ENCODE measurements at places on chromosomes 11 and 22.
A peak's percentile ranks its signal among the peaks of the same experiment; 100 is the strongest.

DNA sequence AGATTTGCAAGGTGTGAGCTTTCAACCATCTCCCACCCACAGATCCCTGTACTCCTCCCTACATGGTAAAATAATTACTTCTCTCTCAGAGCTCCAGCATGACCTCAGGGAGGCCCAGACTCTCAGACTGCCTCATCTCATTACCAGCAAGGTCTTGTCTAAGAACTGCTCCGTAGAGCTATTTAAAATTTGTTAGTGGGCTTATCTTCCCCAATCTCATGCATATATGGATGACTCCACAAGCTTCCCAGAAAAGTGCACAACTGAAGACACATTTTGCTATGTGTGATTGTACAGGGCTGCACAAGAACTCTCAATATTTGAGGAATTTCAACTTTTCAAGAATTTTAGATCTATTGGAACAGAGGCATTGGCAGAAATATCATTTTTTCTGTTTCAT, 230.3 kb downstream of the CSNK2A3 start:
- DNase-seq, result no peak

DNA sequence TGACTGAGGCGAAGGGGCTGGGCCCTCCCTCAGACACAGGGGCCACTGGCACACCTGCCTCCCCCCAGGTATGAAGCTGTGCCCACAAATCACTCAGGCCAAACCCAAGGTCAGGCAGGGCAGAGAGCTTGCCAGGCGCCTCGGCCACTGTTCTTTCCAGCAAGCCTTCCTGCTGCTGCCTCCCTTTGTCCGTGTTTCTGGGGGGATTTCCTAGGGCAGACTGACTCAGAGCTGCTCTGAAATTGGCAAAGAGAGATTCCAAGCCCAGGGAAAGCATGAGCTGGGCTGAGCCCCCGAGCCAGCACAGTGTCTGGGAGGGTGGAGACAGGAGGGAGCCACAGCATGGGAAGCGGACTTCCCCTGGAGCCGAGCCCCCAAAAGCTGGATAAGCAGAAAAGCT, 33.2 kb downstream of the PPP2R1B start:
- DNase-seq, result peak; percentile 87

GRCh38 chr11:16982809-16983208, 31.4 kb downstream of the PLEKHA7 start:
- no peak for DNase-seq

DNA sequence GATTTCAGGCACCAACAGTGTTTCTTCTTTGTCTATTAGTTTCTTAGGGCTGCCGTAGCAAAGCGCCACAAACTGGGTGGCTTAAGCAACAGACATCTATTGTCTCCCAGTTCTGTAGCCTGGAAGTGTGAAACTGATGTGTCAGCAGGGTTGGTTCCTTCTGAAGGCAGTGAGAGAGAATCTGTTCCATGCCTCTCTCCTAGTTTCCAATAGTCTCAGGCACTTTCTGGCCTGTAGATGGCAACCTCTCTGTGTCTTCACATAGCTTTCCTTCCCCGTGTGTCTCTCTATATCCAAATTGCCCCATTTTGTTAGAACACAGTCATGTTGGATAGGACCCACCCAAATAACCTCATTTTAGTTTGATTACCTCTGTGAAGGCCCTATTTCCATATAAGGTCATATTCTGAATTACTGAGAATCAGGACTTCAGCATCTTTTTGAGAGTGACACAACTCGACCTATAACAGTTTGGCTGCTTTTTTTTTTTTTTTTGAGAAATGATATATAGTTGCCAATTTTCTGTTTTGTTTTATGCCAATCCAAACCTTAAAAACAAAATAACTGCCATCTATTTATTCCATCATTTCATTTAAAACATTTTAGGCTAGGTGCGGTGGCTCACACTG, 108.2 kb downstream of the SLC36A4 start:
- DNase-seq, result peak; percentile 73

DNA sequence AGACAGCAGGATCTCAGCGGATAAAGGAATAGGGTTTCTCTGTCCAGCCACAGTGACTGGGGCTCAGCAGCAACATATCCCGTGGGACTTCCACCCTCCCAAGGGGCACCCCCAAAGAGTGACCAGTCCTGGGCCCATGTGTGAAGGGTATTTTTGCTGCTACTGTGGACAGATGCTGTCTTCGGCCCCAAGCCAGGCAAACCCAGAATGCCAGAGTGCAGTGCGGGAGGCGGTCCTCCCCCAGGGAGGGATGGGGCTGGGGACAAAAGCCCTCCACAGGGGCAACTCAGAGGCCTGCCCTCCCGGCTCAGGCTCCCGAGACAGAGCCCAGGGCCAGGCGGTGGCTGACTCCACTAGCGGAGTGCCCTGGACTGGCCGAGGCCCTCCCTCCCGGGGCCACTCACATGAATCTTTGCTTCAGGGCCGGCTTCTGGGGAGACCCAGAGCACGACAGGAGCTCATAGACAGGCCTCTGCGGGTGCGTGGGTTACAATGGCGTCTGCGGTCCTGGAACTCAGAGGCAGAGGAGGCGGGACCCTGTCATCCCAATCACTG, 34.7 kb upstream of the WNT7B start:
- DNase-seq, result no peak

- no peak for DNase-seq
Observed at GRCh38 chr11:65103476-65103875, 7.5 kb downstream of the VPS51 start.

- no peak for DNase-seq
Observed at GRCh38 chr11:8354622-8355415, 91.1 kb upstream of the LMO1 start.

- peak; percentile 76 for DNase-seq
Observed at GRCh38 chr11:88480223-88480622, 142.7 kb upstream of the CTSC start.

DNA sequence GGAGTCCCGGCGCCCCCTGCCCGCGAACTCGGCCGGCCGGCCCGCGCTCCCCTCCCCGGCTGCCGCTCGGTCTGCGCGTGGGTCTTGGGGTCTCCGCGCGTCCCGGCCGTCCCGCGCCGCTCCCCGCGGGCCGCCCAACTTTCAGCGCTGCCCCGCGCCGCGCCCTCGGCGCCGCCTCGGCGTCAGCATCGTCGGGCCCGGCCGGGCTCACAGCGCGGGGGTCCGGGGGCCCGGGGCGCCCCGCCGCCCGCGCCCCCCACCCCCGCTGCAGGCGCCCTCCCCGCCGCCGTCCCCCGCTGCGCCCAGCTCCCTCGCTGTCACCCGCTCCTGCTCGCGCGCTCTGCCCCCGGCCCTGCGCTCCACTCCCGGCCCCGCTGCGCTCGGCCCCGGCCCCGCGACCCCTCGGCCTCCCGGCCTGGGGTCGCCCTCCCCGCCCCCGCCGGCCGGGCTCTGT, at the start of gene KCNJ4:
Gene KCNJ4 (minus strand): TSS at position 124 of the 454 bp plus-strand sequence. CDS start 27,067 bp downstream, outside the sequence.
- no peak for DNase-seq

DNA sequence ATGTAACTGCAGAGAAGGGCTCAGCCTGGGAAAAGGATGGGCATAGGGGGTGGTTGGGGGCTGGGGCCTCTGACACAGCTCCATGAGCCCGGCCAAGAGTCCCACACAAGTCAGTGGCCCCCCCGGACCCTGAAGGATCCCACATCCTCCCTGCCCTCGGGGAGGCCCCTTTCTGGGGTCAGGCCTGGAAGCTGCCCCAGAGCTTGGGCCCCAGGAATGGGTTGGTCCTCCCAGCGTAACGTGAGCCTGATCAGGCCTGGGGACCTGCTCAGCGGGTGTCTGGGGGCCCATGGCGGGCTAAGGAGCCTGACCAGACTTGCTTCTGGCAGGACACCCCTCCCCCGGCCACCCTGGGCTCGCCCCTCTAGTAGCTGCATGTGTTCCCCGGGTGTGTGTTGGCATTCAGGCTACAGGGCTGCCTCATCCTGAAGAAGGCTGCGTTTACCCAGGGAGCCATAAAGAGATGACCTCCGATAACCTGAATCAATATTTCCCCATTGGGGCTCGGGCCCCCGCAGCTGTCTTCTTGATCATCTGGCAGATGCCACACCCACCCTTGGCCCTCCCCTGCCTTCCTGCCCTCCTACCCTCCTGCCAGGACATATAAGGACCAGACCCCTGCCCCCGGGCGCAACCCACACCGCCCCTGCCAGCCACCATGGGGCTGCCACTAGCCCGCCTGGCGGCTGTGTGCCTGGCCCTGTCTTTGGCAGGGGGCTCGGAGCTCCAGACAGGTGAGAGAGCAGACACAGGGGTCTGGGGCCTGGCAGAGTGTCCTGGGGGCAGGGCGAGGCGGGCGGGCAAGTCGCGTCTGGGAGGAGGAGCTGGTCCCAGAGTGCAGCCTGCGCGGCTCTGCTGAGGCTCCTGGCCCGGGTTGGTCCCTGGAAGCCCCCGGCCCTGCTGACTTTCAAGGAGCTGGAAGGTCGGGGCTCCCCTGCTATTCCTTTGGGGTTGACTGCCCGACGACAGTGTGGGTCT, at the start of gene MUC2:
Gene MUC2 (plus strand): TSS at position 631 of the 978 bp plus-strand sequence.
- no peak for DNase-seq

- DNase-seq, result no peak
Observed at GRCh38 chr11:122204206-122204605, 88.2 kb upstream of the BLID start.

- no peak for DNase-seq
Observed at GRCh38 chr22:38214302-38215056, 12.7 kb downstream of the MAFF start.

DNA sequence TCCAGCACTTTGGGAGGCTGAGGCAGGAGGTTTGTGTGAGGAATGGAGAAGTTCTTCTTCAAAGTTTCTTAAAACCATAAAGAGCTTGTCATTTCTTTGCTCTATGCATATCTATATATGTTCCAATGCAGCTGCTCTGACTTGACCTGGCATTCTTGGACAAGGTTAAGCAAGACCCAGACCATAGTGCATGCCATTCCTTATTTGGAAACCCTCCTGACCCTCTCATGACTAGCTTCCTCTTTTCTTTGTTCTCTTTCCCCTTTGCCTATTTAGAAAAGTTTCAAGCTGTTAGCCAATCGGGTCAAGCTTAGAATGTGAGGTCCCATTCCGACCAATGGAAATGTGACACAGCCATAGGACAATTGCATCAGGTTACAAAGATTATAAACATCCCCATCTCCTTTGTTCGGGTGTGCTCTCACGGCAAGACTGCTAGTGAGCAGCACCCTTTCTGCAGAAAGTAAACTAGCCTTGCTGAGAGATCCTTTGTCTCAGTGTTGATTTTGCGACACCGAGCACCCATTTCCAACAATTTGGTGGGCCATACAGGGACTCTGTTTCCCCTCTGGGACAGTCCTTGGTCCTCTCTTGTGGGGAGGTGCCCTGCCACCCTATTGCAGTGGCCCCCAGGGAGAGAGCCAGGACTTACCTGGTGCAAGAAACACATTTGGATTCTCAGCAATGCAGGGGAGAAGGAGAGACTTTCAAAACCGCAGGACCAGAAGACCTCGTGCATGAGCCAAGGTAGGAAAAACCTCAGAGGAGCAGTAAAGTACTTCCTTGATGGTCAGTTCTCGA, 39.9 kb upstream of the ANO1 start:
- no peak for DNase-seq

DNA sequence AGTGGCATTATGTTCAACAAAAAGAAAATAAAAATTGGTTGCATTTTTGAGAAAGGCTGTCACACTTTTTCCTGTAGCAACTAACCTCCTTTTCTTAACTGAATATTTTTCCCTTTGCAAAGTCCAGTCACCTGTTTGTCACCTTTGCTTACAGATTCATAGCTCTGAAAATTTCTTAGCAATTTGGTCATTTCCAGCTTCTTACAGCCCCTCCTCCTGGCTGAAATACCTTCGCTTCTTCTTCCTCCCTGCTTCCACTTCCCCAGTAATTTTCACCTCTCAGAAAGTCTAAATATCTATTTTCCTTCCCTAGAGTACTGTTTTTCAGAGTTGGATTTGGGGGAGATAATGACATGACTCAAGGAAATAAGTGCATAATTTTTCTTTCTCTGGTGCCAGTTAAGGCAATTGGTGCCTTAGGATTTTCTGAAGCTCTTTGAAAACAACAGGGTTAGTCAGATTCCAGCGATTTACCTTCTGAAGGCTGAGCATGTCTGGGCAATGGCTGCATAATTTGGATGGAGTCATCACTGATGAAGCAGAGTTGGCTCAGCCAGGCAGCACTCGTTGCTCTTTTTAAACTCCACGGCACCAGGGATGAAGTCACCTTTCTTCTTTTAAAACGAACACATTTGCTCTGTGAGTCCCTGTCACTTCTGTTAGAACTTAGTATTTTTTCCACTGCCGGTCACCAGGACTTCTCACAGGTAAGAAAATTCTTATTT, 62.1 kb upstream of the AMOTL1 start:
- DNase-seq, result peak; percentile 18

DNA sequence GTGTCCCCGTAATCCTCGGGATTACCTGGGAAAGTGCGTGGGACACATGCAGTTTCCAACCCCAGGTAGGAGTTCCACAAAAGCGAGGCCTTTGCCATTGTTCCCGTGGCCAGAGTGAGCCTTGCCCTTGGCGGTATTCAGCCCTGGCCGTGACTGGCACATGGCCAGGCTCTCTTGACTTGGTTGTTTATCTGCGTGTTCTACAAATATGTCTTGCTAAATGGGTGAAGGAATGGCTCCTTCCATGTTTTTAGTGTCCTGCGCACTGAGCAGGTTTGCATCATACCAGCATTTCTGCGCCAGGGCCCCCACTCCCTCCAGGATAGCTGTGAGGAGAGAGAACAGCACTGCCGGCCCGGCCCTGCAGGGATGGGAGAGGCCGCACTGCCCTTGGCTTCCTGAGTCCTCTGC, 20.0 kb downstream of the POLR3H start:
- DNase-seq, result no peak

DNA sequence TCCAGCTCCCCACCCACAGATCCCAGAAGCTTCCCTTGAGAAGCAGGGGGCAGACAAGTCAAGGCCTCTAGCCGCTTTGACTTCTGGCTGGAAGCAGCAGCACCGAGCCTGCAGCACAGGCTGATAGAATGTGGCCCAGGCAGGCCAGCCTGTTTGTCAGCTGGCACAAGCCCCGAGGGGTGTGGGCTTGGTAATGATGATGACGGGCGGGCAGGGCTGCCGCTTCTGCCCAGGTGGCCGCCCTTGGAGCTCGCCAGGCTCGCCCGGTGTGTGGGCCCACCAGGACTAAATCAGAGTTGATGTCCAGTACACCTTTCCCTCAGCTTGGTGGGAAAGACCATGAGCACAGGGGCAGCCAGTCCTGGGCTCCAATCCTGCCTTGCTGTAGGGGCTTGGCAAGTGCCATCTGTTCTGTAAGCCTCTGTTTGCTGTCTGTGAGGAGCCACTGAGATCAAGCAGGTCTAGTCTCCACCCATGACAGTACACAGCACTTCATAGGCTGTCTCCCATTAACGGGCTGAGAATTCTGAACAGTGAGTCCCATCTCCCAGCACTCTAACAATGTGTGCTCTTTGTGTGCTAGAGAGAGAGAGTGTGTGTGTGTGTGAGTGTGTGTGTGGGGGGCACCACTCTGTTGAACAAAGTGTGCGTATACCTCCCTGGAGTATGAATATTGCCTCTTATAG, 26.8 kb downstream of the MICAL2 start:
- DNase-seq, result no peak

DNA sequence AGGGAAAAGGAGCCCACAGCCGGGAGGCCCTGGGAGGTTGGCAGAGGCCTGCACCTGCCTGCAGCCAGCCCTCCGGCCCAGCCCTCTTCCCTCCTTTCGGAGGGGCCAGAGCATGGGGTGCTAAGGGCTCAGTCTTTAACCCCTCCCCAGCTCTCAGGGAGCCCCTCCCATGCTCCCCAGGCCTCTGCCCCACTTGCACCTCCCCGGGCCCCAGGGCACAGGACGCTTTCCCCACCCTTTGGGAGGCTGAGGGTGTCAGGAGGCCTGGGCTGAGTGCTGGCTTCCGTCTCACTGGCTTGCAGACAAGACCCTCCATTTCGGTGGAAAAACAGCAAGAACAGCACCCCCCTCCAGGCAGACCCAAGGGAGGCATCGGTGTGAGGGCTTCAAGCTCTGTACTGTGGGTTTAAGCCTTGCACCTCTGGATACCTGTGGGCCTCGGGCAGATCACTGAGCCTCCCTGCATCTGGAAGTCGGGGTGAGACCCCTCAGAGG, 7.3 kb downstream of the ASCL2 start:
- DNase-seq, result no peak
